Body of pancreas (tissue), 4 donors: ENCODE measurements at places on chromosomes 1 and 21. TPM values are rescaled to one million over a fixed set of nuclear protein-coding genes. Genes with fewer than 3 reads are reported as not detected.

The LINGO4 gene
- total RNA-seq, result 0.66 TPM

The PAPPA2 gene
- 5.4 TPM for total RNA-seq

The S100A10 gene
- 40.7 TPM for total RNA-seq

The OPTC gene
- not detected for total RNA-seq

The NEK2 gene
- not detected for total RNA-seq

The SLC27A3 gene
- 15.0 TPM for total RNA-seq

The FNDC5 gene
- not detected for total RNA-seq

The CDK18 gene
- 28.0 TPM for total RNA-seq

The SYCP1 gene
- not detected for total RNA-seq

The IER5 gene
- total RNA-seq, result 6.7 TPM

GRCh38 chr1:2047749-2048729 lies 2.2 kb upstream of the PRKCZ start:
- no peak for DNase-seq
- H3K27ac ChIP-seq, result no peak overlapping the region
- no peaks in the 10 kb centered on the region for H3K27me3 ChIP-seq
- H3K4me1 ChIP-seq, result peaks cover 38% of the 10 kb centered on the region

DNA sequence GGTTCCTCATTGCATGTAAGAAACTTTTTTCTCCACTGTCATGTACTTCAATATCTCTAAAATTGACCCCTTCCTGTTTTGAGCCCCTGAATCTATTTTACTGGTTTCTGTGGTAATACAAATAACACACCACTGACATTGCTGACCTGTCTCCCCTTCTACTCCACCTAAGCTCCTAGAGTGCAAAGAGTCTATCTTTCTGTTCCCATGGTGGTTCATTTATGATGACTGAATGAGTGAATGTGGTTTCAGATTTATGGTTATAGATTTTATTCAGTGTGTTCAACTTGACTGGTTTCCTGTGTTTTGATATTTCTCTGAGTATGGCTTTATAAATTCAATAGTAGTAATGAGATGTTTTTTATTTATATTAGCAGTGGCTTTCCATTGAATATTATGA lies 127.7 kb downstream of the MAGI3 start:
- peaks cover 34% of the 10 kb centered on the region for H3K4me1 ChIP-seq
- no peaks in the 10 kb centered on the region for H3K36me3 ChIP-seq
- no peak overlapping the region for H3K27ac ChIP-seq
- DNase-seq, result no peak

DNA sequence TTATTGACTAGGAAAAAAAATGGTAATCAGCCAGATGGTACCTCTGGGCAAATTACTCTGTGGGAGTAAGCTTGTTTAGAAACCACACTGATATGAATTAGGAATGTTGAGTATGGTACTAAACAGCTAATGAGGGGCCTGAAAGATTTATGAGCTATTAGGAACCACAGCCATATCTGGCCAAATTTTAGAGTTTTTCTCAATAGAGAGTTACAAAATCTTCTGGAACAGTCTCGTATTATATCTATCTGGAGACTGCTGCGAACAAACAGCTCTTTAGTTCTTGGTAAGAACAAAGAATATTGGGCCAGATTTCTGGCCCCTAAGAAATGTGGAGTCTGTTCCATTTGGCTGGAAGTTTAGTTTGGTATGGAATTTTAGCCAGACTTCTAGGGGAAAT lies 4.9 kb upstream of the PODN start:
- no peak overlapping the region for H3K4me3 ChIP-seq
- peaks cover 11% of the 10 kb centered on the region for H3K27me3 ChIP-seq
- no peak for DNase-seq

- no peak overlapping the region for H3K27ac ChIP-seq
- DNase-seq, result no peak
- no peak overlapping the region for H3K4me3 ChIP-seq
- H3K4me1 ChIP-seq, result no peaks in the 10 kb centered on the region
- H3K27me3 ChIP-seq, result no peaks in the 10 kb centered on the region
These were observed 653.9 kb upstream of the NEGR1 start for GRCh38 chr1:72936151-72936740.

- H3K27me3 ChIP-seq, result no peaks in the 10 kb centered on the region
- H3K27ac ChIP-seq, result no peak overlapping the region
- H3K4me3 ChIP-seq, result no peak overlapping the region
- no peak for DNase-seq
These were observed 115.7 kb downstream of the NEK7 start for GRCh38 chr1:198272492-198272891.

- DNase-seq, result no peak
- H3K27ac ChIP-seq, result no peak overlapping the region
- no peaks in the 10 kb centered on the region for H3K27me3 ChIP-seq
- no peak overlapping the region for H3K4me3 ChIP-seq
- H3K4me1 ChIP-seq, result peaks cover 49% of the 10 kb centered on the region
These were observed 19.5 kb downstream of the DUSP10 start for GRCh38 chr1:221722254-221723017.

- no peak overlapping the region for H3K27ac ChIP-seq
- H3K27me3 ChIP-seq, result no peaks in the 10 kb centered on the region
- H3K4me1 ChIP-seq, result peaks cover 14% of the 10 kb centered on the region
- no peak overlapping the region for H3K4me3 ChIP-seq
- no peak for DNase-seq
- no peaks in the 10 kb centered on the region for H3K36me3 ChIP-seq
These were observed 309.2 kb downstream of the HLX start for GRCh38 chr1:221188458-221188857.

- H3K4me3 ChIP-seq, result no peak overlapping the region
- no peak for DNase-seq
- H3K27ac ChIP-seq, result no peak overlapping the region
- H3K4me1 ChIP-seq, result no peaks in the 10 kb centered on the region
- no peaks in the 10 kb centered on the region for H3K27me3 ChIP-seq
These were observed 8.2 kb upstream of the METTL18 start for GRCh38 chr1:169802888-169803287.

GRCh38 chr1:32773018-32773763 lies 44.0 kb downstream of the YARS1 start:
- H3K36me3 ChIP-seq, result peaks cover 9% of the 10 kb centered on the region
- peaks cover 39% of the 10 kb centered on the region for H3K4me1 ChIP-seq
- DNase-seq, result peak; percentile 90
- no peak overlapping the region for H3K4me3 ChIP-seq
- H3K27me3 ChIP-seq, result no peaks in the 10 kb centered on the region
- peak overlapping the region; percentile 0 for H3K27ac ChIP-seq

DNA sequence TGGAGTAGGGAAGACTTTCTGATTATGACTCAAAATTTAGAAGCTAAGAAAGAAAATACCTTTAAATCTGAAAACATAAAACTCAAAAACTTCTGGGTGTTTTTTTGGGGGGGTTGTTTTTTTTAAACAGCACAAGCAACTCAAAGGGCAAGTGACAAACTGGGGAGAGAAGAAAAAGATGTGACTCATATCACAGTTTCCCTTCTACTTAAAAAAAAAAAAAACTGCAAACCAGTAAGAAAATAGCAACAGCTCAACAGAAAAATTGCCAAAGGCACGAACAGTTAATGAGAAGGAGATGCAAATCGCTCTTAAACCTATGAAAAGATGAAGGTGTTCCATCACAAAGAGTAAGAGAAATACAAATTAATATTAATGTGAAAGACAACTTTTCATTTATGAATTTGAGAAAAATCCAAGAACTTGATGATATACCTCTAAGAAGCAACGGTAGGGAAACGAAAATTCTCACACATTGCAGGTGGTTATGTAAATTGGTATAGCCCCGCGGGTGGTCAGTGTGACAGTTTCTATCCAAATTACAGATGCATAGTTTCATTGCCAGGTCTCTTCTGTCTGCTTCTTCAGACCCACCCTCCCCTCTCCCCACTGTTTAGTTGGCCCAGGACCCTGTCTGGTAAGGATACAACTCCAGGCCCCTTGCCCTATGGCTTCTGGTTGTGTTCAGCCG lies 9.0 kb downstream of the IFNAR2 start:
- no peak overlapping the region for H3K27ac ChIP-seq
- no peaks in the 10 kb centered on the region for H3K4me1 ChIP-seq
- no peak for DNase-seq

GRCh38 chr1:28973596-28974421 lies 59.4 kb downstream of the EPB41 start:
- no peaks in the 10 kb centered on the region for H3K27me3 ChIP-seq
- H3K36me3 ChIP-seq, result no peaks in the 10 kb centered on the region
- no peak overlapping the region for H3K4me3 ChIP-seq
- H3K27ac ChIP-seq, result peak overlapping the region; percentile 19

DNA sequence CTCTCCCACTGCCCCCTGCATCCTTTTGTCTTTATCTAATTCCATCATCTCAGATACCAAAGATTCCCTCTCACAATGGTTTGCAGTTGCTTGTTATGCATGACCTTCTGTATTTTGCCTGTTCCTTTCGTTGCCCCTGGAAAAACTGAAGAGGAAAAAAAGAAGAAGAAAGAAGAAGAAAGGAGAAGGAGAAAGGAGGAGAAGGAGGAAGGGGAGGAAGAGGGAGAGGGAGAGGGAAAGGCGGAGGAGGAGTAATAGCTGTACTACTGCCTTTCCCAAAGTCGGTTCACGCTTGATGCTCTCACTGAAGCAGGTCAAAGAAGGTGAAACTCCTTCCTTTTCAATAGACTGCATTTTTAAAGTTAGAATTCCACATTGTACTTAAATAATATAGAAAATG lies 513.8 kb downstream of the PTPRC start:
- no peak overlapping the region for H3K4me3 ChIP-seq
- no peaks in the 10 kb centered on the region for H3K27me3 ChIP-seq

GRCh38 chr1:193730017-193730416 lies 543.6 kb upstream of the B3GALT2 start:
- H3K4me1 ChIP-seq, result no peaks in the 10 kb centered on the region
- no peak overlapping the region for H3K27ac ChIP-seq
- H3K36me3 ChIP-seq, result no peaks in the 10 kb centered on the region

- H3K27me3 ChIP-seq, result no peaks in the 10 kb centered on the region
- no peaks in the 10 kb centered on the region for H3K4me1 ChIP-seq
- DNase-seq, result no peak
- no peak overlapping the region for H3K27ac ChIP-seq
These were observed 14.4 kb upstream of the POU2F1 start for GRCh38 chr1:167206166-167206835.

DNA sequence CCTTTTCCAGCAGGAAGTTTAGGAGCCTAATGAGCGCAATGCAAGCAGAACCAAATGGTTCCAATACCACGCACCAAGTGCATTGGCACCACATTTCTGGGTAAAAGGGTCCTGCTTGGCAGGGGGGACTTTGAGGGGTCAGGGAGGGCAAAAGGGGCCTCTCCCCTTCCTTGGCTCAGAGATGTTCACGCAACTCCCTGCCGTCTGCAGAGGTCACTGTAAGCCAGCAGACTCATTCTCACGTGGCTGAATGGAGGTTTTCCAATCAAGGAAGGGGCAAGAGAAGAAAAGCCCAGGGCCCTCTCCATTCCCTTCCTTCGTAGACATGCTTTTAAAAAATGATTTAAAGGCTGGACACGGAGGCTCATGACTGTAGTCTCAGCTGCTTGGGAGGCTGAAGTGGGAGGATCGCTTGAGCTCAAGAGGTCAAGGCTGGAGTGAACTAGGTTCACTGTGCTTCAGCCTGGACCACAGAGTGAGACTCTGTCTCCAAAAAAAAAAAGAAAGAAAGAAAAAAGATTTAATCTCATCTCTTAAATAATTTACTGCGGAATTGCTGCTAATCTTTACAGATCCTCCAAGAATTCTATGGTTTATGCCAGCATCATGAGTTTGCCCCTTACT lies 80.3 kb downstream of the RUNX3 start:
- H3K4me1 ChIP-seq, result peaks cover 14% of the 10 kb centered on the region
- H3K4me3 ChIP-seq, result no peak overlapping the region
- no peaks in the 10 kb centered on the region for H3K27me3 ChIP-seq
- H3K27ac ChIP-seq, result no peak overlapping the region
- DNase-seq, result no peak

DNA sequence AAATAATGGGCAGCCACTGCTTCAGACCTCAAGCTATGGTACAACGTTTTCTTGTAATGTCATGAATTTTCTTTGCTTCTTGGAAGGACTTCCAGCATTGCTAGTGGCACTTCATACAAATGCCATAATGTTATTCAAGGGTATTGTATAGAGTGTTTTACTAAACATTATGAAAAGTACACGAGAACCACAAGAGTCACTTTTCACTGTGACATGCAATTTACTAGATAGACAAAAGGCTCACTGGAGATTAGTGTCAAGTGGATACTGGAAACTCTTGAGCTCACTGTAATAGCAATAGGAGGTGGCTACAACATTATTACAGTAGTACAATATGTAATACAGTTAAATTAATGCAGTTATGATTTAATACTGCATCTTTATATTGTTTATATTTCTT lies 5.3 kb upstream of the OLFM3 start:
- H3K27ac ChIP-seq, result no peak overlapping the region
- DNase-seq, result no peak
- no peaks in the 10 kb centered on the region for H3K4me1 ChIP-seq
- H3K4me3 ChIP-seq, result no peak overlapping the region
- H3K36me3 ChIP-seq, result no peaks in the 10 kb centered on the region

DNA sequence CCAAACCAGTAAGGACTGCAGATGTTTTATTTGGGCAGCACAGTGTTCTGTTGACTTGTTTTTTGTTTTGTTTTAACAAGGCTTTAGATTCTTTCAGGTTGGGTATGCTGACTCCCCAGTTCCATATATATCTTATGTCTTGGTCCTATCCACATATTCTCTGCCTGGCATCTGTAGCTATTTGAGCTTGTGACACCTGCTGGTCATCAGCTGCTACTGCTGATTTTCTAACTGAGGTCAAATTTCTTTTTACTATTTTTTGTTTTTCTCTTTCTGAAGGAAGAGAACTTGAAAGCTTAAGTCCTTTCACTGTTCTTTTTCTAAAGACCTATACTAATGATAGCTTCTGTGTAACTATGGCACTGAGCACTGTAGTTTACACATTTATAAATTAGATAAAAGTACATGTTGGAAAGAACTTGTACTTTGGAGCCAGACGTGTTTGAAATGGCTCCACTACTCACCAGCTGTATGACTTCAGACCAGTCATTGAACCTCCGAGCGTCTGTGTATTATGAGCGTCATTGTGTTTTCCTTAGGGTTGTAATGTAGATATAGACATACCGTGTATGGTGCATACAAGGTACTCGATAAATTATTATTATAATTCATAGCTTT lies 109.4 kb downstream of the NRDC start:
- H3K4me3 ChIP-seq, result no peak overlapping the region
- peaks cover 6% of the 10 kb centered on the region for H3K36me3 ChIP-seq
- no peaks in the 10 kb centered on the region for H3K27me3 ChIP-seq
- peak; percentile 43 for DNase-seq
- no peaks in the 10 kb centered on the region for H3K4me1 ChIP-seq
